ENCODE measurements at places on chromosomes 16 and 17.
A peak's percentile ranks its signal among the peaks of the same experiment; 100 is the strongest.

GRCh38 chr17:14553847-14554246 lies 253.0 kb downstream of the HS3ST3B1 start:
- DNase-seq, result no peak

DNA sequence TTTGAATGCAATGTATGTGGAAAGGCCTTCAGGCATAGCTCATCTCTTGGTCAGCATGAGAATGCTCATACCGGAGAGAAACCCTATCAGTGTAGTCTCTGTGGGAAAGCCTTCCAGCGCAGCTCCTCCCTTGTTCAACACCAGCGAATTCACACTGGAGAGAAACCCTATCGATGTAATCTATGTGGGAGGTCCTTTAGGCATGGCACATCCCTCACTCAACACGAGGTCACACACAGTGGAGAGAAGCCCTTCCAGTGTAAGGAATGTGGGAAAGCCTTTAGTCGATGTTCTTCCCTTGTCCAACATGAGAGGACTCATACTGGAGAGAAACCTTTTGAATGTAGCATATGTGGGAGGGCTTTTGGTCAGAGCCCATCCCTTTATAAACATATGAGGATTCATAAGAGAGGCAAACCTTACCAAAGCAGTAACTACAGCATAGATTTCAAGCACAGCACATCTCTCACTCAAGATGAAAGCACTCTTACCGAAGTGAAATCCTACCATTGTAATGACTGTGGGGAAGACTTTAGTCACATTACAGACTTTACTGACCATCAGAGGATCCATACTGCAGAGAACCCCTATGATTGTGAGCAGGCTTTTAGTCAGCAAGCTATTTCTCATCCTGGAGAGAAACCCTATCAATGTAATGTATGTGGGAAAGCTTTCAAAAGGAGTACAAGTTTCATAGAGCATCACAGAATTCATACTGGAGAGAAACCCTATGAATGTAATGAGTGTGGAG lies 24.7 kb downstream of the ZFP90 start:
- DNase-seq, result no peak

DNA sequence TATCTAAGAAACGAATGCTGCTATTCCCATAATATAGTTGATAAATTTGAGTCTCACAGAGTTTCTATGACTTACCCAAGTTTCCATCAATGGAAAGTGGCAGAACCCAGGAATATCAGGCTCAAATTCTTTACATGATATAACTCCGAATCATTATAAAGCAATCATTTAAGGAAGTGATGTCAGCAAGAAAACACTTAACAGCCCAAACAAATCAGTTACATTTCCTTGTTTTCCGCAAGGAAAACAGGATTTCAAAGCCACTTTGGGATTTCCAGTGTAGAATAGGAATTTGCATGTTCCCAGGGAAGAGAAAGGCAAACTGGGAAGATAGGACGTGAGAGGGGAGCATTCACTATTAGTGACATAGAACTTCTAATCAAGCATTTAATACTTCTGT lies 311.4 kb upstream of the GOT2 start:
- no peak for DNase-seq

GRCh38 chr16:53083119-53083518 lies 28.3 kb downstream of the CHD9 start:
- no peak for DNase-seq

DNA sequence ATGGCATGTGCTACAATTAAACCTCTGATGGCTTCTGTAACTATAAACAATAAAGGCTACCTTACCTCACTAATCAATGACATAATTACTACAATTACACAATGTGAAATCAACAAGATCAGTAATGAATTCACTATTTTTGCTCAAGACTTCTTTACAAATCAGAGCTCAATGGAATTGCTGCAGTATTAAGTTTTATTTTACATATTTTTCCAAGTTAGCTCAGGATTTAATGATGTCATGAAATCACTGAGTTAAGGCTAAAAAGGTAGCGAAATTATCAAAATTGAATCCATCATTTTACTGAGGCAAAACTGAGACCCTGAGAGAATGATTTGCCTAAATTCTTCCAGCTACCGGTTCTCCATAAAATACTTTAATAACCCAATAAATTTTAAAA lies 21.8 kb downstream of the ABCA5 start:
- DNase-seq, result no peak

- no peak for DNase-seq
Observed at GRCh38 chr17:75260641-75261335, 618 bp downstream of the GGA3 start.

DNA sequence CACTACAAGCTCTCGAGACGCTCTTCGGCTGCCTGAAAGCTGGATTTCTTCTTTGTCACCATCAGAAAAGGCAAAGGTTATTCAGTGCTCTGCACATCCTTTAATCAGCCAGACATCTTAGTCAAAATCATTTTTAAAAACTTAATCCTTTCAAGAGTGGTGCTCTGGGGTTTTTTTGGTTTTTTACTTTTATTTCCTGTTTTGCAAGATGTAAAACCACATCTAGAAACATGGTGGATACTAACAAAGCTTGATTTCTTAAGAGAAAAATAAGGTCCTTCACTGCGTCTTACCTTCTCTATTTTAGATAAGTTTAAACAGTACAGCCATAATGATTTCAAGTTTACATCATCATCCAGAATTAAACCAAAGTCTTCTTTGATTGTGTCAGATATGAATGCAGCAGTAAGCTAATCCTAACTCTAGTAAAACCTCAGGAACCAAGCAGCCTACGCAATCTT lies 6.3 kb downstream of the ANKRD11 start:
- DNase-seq, result no peak

DNA sequence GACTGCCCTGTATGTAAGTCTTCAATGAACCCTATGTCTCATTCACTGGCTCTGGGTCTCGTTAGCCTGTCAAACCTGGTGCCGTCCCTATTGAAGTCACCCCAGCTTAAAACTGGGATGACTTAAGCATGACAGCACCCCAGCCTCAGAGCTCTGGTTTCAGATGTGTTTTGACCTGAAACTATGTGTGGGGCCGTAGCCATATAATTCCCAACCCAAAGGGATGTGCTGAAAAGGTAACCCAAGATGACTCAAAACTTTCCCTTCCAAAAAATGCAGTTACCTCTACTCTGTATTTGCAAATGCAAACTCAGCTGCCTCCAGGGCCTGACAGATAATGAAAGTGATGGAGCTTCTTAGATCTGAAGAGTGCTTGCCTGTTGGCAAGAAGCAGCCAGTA lies 478.3 kb upstream of the ERCC4 start:
- no peak for DNase-seq

GRCh38 chr17:38339891-38340290 lies 3.9 kb downstream of the GPR179 start:
- DNase-seq, result no peak

DNA sequence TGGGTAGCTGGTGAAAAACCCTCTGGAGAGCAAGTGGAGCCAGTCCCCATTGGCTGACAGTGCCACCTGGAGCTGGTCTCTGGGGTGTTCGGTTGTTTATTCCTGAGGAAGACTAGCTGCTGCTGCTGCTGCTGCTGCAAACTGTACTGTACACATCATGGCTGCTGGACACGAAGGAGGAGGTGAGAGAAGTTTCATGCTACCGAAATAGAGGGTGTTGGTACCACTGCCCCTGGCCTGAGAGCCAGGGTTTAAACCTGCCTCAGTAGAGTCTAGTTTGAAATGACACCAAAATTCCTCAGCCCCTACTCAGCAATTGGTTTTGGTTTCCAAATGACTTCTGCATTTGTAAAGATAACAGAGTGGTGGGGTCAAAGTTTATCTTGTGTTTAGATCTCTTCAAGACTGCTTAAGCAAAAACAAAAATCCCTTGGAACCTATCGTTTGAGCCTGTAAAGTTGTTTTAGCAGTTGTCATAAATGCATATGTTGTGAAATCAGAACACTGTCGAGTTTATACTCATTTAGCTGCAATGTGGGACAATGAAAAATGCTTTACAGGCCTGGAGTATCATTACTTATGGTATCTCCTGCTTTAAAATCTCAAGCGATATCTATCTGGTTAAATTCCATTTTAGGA lies 40.8 kb downstream of the CYB5B start:
- no peak for DNase-seq

DNA sequence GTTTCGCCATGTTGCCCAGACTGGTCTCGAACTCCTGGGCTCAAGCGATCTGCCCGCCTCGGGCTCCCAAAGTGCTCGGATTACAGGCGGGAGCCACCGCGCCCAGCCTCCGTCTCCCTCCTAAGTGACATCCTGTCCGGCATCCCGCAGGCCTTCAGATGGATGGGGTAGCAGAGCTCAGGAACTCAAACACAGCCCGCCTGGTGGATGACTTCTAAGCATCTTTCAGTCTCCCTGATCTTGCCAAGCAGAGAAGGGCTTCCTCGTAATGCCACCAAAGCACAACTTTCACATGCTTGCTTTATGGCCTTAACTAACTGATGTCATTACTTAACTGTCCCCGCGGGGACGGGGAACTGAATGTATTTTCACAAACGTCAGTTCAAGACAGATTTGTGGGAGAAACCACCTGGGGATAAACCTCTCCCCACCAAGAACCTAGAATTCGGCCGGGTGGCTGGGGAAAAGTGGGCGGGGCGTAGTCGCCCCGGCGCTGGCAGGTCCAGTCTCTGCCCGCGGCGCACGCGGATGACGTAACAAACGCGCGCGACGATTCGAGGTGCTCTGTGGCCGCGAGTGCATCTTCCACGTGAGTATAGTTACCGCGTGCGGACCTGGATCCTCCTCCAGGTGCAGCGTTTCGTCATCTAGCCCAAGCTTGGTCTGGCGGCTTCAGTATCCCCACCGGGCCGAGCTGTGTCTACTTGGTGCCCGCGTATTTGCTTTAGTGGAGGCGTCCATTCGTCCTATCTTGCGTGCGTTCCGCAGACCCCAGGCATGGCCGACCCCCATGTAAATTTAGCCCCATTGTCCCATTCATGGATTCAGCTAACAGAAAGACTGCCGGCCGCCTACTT lies at the start of gene PFAS:
TSS of gene PFAS (plus strand) at position 539 of the 857 bp plus-strand sequence. CDS start 4,649 bp downstream, outside the sequence.
- peak; percentile 91 for DNase-seq

DNA sequence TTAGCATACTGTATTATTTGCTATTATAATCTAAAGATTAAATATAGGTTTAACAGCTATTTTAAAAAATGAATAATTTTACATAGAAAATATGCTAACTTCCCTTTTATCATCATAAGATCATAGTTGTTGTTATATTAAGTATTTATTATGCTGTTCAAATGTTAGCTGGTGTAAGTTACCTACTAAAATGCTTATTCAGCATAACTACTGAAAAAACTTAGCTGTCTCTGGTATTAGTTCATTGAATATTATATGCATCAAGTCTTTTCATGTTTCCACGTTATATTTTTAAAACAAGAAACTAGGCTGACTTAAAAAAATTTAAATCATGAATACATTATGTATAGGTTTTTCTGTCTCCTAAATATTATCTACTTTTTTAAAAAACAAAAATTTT lies 62.6 kb downstream of the NETO2 start:
- no peak for DNase-seq

- peak; percentile 78 for DNase-seq
Observed at GRCh38 chr16:53434377-53435065, at the start of gene RBL2. Gene RBL2, plus strand, starts transcription at chr16:53434471. Its CDS starts 86 bp downstream, at chr16:53434557.

GRCh38 chr17:31853911-31854470 lies 5.1 kb downstream of the COPRS start:
- DNase-seq, result no peak

GRCh38 chr17:60926466-60927183 lies 249.0 kb downstream of the BCAS3 start:
- no peak for DNase-seq

DNA sequence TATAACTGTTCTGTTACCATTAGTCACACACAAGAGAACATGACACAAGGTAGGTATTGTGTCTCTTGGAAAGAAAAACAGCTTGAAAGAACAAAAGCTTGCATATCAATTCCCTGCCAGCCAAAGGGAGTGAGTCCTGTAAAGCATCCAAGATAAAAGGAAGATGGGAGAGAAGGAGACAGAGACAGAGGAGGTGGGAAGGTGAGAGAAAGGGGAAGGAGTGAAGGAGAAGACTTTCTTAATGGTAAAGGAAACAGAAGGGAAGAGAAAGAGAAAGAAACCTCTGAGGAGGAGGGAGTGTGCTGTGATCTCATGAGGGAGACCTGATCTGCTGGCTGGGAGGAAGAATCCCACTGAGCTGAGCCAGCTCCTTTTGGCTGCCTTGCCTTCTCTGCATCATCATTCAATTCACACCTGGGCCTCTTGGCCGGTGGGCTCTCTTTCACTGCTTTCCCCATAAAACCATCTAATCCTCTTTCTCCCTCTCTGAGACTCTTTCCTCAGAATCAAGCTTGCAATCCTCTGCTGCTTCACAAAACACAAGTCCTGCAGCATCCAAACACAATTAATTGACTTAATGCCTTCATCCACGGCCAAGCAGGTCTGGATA lies 271.6 kb downstream of the ABCC12 start:
- no peak for DNase-seq

GRCh38 chr17:78307887-78308638 lies 51.8 kb downstream of the SOCS3 start:
- DNase-seq, result no peak

DNA sequence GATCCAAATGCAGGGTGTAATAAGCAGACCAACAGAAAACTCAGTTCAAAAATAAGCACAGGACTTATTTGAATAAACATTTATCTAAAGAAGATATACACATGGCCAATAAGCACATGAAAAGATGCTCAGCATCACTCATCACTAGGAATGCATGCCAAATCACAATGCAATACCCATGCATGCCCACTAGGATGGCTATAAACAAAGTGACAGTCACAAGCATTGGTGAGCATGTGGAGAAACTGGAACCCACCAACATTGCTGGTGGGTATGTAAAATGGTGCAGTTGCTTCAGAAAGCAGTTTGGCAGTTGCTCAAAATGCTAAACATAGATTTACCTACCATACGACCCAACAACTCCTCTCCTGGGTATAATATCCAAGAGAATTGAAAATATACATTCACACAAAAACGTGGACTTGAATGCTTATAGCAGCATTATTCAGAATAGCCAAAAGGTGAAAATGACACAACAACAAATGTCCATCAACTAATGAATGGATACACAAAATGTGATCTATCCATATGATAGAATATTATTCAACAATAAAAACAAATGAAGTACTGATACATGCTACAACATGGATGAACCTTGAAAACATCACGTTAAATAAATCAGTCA lies 20.1 kb downstream of the UBE2O start:
- DNase-seq, result no peak

DNA sequence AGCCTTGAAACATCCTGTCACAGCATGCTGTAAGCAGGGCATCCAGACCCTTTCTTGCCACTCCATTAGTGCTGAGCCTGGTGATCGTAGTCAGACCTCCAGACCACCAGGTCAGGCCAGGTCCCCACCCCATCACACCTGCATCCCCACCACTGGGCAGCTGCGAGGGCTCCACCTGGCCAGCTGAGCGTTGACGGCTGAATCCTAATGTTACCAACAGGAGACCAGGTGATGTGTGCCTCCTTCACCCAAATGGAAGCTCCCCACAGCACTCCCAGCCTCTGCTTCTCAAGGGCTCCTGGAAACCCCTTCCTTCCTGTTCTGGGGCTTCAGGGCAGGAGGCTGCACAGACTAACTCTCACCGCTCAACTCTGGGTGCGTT lies 189.4 kb downstream of the C16orf95 start:
- DNase-seq, result no peak

- no peak for DNase-seq
Observed at GRCh38 chr17:43823350-43824084, 9.4 kb downstream of the MPP3 start.
